Hepatocyte (in vitro differentiated cells): ENCODE measurements at places on chromosomes 6 and 20.

- peak; percentile 60 for DNase-seq
Observed at GRCh38 chr20:32152421-32153155, 43.1 kb downstream of the TM9SF4 start.

GRCh38 chr20:38083338-38084048 is 49.9 kb downstream of the RPRD1B start:
- no peak for DNase-seq

DNA sequence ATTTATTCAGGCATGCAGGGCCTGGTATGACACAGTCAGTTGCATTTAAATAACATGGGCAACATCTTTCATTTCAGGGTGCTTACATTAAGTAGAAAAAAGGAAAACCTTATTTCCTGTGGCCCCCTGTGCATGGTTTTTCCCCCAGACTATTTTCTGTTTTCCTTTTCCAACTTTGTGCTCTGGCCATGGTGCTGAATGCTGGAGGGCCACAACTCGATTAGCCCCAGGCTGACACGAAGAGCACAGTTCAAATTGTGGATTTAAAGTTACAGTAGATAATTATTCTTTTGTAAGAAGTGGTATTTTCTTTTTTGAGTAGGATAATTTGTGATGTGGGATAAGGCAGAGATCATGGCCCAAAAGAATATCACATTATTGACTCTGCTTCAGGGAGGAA is 332.0 kb downstream of the HAO1 start:
- DNase-seq, result no peak

- no peak for DNase-seq
Observed at GRCh38 chr20:14861028-14861699, 523.8 kb upstream of the FLRT3 start.

- no peak for DNase-seq
Observed at GRCh38 chr6:134787261-134787877, 162.5 kb downstream of the ALDH8A1 start.

DNA sequence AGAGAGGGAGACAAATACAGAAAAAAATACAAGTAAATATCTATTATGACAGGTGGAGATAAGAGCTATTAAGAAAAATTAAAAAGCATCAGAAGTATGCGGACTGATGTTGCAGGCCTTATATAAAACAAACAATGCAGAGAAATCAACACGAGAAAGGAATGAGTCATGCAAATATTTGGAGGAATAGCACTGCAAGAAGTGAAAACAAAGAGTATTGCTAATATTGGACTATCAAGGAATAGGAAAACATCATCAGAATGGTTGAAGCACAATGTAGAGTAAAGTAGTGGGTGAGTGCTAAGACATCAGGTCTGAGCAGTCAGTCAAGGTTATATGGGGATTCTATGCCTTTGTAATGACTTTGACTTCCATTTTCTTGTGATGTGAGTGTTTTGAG is 657.5 kb upstream of the GJE1 start:
- DNase-seq, result no peak

- DNase-seq, result no peak
Observed at GRCh38 chr6:75290136-75290945, 5.7 kb upstream of the TMEM30A start.

DNA sequence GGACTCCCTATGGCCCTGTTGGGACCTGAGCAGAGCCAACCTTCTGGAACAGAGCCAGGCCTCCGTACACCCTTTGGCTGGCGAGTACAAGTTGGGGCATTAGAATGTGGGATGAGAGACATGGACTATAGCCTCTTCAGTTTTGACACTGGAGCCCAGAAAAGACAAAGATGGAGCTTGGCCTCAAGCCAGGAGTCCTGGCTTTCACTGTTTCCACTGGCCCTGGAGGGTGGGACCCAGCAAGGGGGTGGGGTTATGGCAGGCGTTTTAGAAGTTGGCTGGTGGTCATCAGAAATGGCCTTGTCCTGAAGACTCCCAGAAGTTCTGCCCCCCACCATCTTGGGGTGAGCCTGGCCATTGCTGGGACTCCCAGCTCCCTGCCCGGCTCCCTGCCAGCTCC is 21.8 kb downstream of the ITPR3 start:
- DNase-seq, result no peak

DNA sequence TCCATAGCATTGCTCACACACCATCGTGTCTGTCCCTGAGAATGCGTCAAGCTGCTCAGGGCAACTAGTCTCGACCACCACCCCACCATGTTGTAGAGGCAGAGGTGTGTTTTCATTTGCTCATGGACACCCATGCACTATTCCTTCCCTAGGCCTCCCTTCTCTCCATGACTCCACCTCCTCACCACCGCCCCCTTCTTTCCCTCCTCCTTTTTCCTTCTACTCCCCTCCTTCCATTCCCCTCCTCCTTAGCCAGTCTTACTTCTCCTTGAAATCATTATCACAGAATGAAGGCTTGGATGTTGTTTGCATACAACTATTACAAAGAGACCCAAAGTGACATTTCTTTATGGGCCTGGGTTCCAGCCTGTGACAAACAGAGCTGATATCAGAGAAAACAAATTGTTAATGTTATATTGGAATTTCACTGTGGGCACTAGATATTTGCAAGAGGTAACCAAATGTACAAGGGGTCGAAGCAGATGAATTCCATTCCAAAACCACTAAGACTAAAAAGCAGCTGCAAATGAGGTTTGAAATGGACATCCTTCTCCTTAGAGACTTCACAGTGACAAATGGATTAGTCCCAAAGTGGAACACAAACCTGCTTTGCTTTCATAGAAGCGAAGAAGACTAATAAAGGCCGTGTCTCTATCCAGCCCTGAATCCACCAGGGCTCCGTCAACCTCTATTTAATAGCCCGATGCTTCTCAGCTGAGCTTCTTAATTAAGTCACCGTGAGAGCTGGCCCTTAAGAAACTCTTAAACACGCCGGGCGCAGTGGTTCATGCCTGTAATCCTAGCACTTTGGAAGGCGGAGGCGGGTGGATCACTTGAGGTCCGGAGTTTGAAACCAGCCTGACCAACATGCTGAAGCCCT is 275.8 kb upstream of the SULF2 start:
- DNase-seq, result no peak

DNA sequence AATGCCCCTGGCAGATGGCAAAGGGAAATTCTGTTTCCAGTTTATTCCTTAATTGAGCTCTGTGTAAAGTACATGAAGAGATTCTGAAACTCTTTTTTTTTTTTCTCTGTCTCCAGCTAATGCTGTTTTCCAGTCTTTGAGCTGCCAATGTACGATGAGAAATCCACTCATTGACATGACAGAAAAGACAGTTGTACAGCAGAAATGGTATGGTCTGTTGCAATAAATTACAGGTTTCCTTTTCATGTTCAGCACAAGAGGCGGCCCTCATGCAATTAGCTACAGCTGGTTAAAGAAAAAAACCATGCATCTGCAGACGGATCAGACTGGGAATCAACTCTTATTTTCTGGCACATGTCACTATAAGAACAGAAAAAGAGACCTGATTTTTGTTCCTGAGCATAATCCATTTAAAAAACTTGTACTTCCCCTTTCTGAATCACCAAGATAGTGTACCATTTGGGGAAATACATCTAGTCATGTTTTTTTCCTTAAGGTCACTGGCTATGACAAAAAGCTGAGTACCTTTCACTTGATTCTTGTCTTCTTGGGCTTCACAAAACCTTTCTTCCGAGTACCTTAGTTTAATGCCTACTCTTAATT is 289.8 kb upstream of the PREP start:
- no peak for DNase-seq

GRCh38 chr6:2021713-2022125 is 223.7 kb downstream of the GMDS start:
- DNase-seq, result peak; percentile 14

DNA sequence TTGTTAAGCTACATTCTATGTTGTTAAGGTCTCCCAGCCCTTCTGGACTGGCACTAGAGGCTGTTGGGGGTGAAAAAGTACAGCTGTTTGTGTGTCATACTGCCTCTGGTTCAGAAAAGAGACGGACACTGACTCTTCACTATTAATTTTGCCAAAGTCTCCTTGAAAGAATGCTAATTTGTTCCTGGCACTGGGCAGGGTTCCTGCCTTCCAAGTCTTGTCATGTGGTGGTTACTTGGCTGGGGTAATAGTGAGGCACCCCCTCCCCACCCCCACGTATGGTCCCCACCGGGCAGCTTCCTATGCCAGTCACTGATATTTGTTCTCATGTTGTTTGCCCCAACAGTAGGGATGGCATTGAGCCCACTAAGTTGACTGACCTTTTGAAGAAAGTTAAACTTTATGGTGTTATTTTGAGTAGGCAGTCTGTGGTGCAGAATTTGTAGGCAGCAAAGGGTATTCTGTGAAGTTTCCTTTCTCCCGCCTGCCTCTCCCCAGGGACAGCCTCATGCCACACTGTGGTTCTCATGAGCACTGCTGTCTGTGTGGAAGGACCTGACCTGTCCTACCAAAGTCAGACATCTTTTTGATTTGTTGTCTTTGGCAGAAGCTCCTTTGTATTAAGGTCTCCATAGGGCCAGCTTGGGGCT is 8.7 kb downstream of the CDS2 start:
- no peak for DNase-seq

DNA sequence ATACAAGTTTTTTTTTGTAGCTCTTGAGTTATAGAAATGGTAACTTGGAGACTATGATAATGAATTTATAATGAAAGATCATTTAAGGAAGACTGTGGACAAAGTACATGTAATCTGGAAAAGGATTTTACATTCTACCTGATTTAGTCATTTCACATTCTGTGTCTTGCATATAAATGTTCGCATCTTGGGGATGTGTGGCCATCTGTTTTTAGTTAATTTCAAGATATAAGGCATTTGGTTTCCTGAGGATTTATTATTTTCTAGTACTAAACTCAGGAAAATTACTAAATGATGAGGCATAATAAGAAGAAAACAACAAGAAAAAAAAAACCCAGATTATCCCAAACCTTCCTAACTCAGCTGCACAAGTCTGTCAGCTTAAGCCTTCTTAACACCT is 112.7 kb upstream of the PRL start:
- no peak for DNase-seq

DNA sequence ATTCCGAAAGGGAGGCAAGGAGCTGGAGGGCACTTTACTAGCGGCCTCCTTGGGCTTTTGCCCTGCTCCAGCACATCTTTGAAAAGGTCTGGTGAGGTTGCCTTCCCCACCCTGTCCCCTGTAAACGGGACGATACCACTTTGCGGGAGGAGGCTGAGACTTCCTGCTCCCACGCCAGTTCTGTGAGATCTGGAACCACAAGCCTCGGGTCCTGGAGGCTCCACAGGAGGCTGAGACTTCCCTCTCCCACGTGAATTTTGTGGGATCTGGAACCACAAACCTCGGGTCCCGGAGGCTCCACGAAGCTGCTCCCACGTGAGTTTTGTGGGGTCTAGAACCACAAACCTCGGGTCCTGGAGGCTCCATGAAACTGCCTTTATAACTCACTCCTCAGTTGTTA is 209.3 kb downstream of the DLL1 start:
- DNase-seq, result no peak

DNA sequence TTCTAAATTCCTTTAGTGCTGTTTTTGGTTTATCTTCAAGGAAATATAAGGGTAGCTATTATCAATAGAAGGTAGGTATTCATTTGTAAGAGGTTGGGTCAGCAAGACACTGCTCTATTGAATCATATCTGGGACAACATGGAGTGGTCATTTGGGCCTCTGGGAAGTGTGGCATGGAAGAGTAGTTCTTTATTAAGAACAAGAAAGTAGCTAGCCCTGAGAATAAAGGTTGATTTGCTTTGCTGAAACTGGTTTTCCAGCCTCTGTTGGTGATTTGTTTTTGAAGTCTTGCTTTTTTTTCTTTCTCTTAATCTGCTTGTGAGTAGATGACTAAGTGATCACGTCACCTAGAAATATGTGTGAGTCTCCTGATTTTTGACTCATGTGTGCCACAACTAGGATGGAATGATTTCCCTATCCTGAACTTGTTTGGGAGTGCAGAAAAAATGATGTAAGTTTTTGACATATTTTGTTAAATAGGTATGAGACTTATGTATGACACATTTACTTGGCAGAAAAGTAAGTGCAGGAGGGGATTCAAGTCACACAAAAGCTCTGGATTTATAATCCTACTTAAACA is 381.8 kb downstream of the CENPW start:
- peak; percentile 14 for DNase-seq

DNA sequence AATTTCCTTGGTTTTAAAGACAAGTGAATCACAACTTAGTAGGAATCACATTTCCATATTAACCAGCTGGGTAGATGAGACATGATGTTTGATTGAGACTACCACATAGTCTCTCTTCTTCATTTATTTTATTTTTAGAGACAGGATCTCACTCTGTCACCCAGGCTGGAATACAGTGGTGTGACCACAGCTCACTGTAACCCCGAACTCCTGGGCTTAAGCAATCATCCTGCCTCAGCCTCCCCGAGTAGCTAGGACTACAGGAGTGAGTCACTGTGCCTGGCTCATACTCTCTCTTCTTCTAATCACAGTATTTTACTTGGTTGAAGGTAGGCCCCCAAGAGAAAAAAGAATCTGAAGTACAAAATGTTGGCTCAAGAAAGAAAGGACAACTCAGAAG is 80.2 kb upstream of the ASF1A start:
- DNase-seq, result no peak

- no peak for DNase-seq
Observed at GRCh38 chr20:17859002-17859615, 109.5 kb downstream of the SNX5 start.

- no peak for DNase-seq
Observed at GRCh38 chr6:134795001-134795400, 154.9 kb downstream of the ALDH8A1 start.

DNA sequence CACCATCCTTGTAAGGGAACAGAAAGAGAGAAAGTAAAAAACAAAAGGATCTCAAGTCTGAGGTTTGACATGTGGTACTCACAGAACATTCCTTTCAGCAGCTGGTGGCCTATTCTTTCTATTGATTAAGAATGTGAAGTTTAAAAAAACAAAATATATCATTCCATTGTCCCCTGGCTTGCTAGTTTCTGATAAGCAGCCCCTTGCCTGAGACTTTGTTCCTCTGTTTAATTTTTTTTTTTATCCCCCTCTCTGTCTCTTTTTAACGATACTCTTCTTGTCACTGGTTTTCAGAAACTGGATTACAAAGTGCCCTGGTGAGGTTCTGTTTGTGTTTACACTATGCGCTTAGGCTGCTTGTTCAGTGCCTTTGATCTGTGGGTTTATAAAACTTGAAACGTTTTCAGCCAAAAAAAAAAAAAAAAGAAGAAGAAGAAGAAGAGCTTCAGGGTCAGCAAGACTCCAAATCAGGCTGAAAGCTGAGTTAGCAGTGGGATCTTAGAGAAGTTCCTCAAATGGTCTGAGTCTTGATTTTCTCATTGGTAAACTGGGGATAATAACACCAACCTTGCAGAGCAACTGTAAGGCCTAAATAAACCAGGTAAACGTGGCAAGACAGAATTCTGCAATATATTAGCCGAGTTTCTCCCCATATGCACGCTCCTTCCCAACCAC is 45.1 kb upstream of the SLC22A23 start:
- DNase-seq, result no peak

DNA sequence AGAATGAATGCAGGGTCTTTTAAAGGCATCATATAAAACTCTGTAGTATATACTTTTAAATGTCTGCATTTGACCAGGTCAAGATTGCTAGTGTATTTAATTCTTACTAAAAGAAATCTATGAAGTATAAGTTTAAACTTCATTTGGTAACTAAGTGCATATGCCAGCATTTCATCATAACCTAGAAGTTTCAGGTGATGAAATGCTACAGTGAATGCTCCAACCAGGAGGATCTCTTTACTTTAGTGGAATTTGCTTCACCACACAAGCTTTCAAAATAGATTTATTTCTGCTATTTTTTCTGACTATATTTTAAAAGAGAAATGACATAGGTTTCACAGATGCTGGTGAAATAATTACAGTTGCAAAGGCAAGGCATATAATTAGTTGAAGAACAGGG is 141.9 kb downstream of the HIVEP2 start:
- no peak for DNase-seq

- peak; percentile 86 for DNase-seq
Observed at GRCh38 chr6:26286168-26286877, 78.7 kb upstream of the BTN3A2 start.

- no peak for DNase-seq
Observed at GRCh38 chr6:20542927-20543602, 8.8 kb downstream of the CDKAL1 start.
